Stimulated activated naive CD4-positive, alpha-beta T cell treated with Interleukin-2 at 50 U/mL for 16 hours (primary cell): ENCODE measurements at places on chromosomes 3 and 15.

- DNase-seq: no peak
Measured at GRCh38 chr3:145798696-145799537, 362.1 kb downstream of the PLOD2 start.

GRCh38 chr15:72207558-72208085, 10.0 kb upstream of the GRAMD2A start:
- no peak for DNase-seq

DNA sequence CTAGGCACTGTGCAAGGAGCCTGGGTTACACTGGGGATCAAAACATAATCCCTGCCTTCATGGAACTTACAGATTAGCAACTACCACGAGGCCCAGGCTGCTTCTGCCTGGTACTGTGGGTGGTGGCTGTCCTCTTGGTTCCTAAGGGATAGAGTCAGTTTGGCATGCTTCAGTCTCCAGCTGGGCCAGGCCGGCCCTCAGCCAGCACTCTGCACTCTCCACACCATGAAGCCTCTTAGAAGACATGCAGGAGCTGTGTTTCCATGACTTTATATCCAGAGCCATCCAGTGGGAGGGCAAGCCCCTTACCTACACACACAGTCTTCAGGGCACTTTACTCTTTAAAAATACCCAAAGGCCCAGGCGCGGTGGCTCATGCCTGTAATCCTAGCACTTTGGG, 54.4 kb downstream of the ATP1B3 start:
- DNase-seq: no peak

DNA sequence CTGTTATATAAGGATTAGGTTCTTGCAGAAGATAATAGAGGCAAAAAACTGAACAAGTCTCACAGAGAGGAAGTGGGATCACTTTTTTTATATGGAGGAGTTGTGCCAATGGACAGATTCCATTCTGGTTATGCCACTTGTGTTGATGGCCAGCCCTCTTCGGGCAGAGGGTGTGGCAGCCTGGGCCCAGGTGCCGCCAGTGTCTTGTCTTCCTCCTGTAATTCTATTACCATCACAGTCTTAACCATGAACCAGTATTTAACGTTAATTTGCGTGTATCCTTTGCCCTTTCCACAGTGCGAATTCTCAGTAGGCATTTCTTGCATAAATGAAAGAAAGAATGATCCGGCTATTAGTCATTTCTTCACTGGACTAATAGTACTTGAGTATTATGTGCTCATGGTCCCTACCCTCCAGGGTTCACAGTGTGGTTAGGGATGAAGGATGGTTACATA, 7.0 kb upstream of the USP4 start:
- no peak for DNase-seq

- DNase-seq: no peak
Measured at GRCh38 chr3:49775538-49775937, 10.8 kb downstream of the IP6K1 start.
